ENCODE measurements at places on chromosomes 2 and 18. TPM values are rescaled to one million over a fixed set of nuclear protein-coding genes. Genes with fewer than 3 reads are reported as not detected.

The MAPK4 gene
- 0.01 TPM for polyA plus RNA-seq

The TLX2 gene
- polyA plus RNA-seq, result 0.58 TPM

The OR6B2 gene
- polyA plus RNA-seq, result not detected

DNA sequence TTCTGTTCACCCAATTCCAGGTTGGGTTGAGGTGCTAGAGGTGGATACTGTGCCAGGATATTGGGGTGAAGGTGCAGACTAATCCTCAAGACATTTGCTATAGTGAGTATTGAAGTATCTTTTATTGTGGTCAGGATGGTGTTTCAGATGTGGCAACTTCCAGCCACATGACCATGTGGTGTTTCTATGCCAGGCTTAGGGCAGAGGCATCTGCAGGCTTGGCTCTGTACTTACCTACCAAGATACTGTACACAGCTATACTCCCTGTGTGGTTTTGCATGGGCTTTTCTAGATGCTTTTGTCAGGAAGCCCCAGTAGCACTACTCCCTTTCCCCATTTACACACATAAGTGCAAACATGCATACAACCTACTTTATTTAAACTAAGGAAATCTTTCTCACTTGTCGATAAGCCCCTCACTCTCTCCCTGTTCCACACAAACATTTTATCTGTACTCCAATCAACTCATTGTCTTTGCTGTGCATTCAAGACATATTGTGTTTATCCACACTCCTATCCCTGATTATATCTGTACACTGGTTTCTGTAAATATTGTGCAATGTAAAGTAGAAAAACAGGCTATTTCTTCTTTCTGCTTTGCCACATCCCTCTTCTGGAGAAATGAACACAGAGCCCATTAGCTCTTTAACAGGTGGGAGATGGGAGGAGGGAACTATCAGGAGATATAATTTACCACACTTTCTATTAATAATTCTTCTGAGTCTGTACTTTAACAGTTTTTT lies 12.3 kb downstream of the ARL6IP6 start:
- no peak for DNase-seq

- no peak for DNase-seq
These were observed 167.9 kb downstream of the MGAT5 start for GRCh38 chr2:134421556-134422328.

GRCh38 chr2:84290537-84290936 lies 168.5 kb downstream of the SUCLG1 start:
- DNase-seq, result no peak

The CCDC141 gene
- polyA plus RNA-seq, result not detected

The NPAS2 gene
- polyA plus RNA-seq, result 31.4 TPM

All from A549 (cell line).